ENCODE measurements at places on chromosomes 11 and 22.

- no peak for DNase-seq
These were observed 7.8 kb downstream of the CTSC start for GRCh38 chr11:88329563-88330250.

GRCh38 chr22:45163099-45163450 lies 650 bp upstream of the NUP50 start:
- DNase-seq: peak; percentile 35

GRCh38 chr11:111718436-111718835 lies 47.8 kb downstream of the PPP2R1B start:
- DNase-seq: no peak

DNA sequence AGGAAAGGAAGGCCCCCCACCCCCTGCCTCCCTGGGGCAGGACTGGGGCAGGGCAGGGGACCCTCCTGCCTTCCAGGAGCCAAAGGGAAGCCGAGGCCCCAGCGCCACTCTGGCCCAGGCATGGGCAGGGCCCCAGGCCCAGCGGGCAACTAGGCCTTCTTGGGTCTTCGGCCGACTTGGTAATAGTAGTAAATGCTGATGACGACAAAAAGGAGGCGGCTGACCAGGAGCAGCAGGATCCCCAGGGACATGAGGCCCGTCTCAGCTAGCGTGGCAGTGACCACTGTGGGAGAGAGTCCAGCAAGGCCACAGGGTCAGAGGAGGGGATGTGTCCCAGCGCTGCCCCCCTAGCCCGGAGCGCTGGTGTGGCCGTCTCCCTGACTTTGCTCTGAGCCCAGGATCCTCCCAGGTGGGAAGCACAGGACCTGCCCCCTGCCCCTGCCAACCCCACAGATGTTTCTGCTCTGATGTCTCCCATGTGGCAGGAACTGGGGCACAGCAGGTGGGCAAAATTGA lies 15.9 kb downstream of the TP53I11 start:
- DNase-seq: no peak

GRCh38 chr22:19195796-19196731 lies 17.5 kb upstream of the SLC25A1 start:
- DNase-seq: no peak

DNA sequence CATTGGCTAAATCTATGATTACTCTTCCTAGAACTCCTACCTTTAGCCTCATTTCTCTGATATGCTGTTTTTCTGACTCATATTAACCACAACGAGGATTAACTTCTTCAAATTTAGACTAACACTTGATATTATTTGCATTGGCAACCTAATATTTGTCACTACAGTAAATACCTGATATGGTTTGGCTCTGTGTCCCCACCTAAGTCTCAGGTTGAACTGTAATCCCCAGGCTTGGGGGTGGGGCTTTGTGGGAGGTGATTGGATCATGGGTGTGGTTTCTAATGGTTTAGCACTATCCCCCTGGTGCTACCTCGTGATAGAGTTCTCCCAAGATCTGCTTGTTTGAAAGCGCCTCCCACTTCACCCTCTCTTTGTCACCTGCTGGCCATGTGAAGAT lies 17.1 kb upstream of the MED17 start:
- no peak for DNase-seq

GRCh38 chr22:33247758-33248157 lies 189.6 kb upstream of the SYN3 start:
- no peak for DNase-seq

DNA sequence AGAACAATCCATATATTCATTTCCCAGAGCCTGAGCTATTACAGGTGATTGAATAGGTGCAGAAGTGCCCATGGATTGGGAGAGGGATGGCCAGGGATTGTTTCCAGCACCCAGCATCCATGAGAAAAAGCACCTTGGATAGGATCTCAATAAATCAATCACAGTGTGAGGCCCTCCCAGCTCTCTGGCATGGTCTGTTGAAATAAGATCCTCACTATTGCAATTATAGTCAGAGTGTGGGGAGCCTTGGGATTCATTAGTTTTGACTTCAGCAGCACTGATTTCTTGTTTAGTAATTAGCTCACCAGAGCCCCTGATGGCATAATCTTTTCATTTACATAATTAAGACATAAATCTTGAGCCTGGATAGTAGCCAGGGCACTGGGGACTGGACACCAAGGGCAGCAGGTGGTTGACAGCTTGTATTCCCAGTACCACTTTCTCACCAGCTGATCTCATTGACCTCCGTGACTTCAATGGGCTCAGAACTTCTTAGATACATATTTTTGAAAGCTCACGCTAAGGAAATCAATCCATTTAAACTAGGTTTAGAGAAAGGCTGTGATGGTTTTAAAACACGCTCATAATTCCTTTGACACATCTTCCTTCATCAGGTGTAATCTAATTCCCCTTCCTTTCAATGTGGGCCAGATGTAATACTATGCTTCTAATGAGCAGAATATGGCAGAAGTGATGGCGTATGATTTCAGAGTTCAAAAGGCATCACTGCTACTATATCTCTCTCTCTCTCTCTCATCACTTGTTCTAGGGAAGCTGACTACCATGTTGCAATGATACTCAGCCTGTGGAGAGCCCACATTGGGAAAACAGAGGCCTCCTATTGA lies 22.1 kb upstream of the DRD2 start:
- no peak for DNase-seq

- DNase-seq: no peak
These were observed 42.0 kb downstream of the MCHR1 start for GRCh38 chr22:40721266-40721665.

DNA sequence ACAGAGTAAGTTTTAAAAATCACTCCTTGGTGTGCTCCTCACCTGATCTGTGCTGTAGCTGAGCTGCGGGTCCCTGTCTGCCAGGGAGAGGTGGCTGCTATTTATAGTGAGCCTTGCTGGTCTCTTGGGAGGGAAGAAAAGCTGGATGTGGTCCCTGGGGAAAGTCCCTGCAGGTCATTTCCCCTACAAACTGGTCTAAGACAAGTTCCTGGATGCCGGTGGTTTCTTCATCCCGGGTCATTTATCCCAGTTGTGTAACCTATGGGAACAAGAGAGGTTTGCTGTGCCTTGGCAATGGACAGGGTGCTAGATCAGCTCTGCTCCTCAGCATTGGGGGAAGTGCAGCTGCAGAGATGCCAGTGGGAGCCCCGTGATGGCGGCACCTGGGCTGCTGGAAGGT lies at the start of gene SAA2:
Gene SAA2, minus strand, starts transcription at position 108 of the 400 bp plus-strand sequence. CDS start 657 bp downstream, outside the sequence.
- DNase-seq: peak; percentile 9

DNA sequence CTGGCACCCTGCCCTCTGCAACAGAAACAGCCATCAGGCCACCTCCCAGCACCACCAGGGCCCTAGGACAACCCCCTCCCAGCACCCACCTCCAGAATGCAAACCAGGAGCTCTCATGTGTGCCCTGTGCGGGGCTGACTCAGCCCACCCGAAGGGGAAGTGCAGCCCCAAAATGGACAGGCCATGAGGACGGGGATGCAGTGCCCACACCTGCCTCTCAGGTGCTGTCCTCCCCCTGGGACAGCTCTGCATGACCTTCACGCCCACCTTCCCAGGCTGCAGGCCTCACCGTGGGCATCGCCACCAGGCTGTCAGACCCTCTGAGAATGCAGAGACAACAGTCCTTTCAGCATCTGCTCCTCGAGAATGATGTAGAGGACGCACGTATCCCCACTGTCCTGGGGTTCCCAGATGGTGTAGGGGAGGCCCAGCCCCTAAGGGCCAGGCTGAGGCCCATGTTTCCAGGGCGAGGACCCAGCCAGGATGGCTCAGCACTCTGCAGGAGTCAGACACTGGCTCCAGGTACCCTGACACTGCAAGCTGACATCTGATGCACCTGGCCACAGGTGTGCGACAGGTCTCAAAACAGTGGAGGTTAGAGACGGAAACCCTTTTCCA lies 13.5 kb downstream of the MOB2 start:
- DNase-seq: no peak

DNA sequence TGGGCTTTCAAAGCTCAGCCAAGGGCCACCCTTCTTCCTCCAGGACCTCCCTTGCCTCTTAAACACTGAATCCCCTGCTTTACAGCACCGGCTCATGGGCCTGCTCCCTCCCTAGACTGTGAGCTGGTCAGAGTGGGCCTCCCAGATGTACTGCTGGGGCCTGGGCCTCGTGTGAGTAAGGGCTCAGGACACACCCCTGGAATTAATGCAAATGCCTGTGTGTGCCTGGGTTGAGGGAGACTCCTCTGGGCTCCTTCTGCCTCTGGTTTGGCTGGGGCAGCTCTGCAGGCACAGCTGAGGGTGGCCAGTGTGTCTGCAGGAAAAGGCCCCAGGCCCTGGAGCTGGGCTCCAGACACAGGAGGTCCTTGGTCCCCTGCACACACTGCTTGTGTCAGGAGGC lies 24.2 kb downstream of the ALX4 start:
- no peak for DNase-seq

DNA sequence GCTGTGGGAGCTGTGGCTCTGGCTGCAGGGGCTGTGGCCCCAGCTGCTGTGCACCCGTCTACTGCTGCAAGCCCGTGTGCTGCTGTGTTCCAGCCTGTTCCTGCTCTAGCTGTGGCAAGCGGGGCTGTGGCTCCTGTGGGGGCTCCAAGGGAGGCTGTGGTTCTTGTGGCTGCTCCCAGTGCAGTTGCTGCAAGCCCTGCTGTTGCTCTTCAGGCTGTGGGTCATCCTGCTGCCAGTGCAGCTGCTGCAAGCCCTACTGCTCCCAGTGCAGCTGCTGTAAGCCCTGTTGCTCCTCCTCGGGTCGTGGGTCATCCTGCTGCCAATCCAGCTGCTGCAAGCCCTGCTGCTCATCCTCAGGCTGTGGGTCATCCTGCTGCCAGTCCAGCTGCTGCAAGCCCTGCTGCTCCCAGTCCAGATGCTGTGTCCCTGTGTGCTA lies 514 bp downstream of the KRTAP5-9 start:
- DNase-seq: no peak

- peak; percentile 1 for DNase-seq
These were observed 204.4 kb upstream of the ANO5 start for GRCh38 chr11:21988477-21988876.

GRCh38 chr22:43891360-43892182 lies at the start of gene PNPLA5:
Gene PNPLA5, minus strand, starts transcription at chr22:43892013. Its CDS starts 133 bp downstream, at chr22:43891880.
- peak; percentile 36 for DNase-seq

DNA sequence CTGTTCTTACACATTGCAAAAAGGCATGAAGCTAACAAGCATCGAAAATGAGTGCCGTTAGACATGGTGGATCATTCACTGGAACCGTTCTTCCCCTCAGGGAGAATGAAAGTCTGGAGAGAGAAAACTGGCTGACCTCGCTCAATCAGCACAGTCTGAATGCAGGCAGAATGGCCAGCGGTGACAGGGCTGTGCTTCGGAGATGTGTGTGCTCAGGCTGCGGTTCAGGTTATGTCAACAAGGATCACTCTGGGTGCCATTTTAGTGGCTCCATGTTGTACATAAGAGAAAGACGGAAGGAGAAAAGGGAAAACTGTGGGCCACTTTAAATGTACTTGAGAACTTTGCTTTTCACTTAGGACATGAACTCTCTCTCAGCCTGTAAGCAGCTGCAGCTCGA lies 749.8 kb upstream of the ARHGAP42 start:
- DNase-seq: no peak
